ENCODE measurements at places on chromosomes 5 and 9.

GRCh38 chr9:105341434-105342146 lies 97.1 kb downstream of the SLC44A1 start:
- no peak for DNase-seq

DNA sequence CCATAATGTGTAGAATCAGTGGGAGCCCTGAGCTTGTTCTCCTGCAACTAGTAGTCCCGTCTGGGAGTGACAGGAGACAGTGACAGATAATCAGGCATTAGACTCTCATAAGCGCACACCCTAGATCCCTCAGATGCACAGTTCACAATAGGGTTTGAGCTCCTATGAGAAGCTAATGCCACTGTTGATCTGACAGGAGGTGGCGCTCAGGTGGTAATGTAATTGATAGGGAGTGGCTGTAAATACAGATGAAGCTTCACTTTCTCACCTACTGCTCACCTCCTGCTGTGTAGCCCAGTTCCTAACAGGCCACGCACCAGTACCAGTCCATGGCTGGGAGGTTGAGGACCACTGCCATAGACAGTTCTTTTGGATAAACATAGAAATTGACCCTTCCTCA lies 188.7 kb downstream of the ROR2 start:
- no peak for DNase-seq

DNA sequence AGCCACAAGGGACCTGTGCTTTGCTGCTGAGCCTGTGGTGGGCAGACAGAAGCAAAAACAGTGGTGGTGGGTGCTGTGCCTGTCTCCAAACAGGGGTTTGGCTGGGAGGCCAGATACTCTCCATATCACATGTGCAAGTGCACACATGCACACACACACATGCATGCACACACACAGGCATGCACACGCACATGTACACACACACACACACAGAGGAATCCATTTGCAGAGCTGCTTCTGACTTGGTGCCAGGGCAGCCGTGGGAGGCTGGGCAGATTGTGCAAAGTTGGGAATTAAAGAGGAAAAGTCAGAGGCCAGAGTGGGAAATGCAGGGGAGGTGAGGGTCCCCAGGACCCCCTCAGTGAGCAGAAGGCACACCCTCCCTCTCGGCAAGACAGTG lies 71.3 kb downstream of the NTNG2 start:
- no peak for DNase-seq

- no peak for DNase-seq
These were observed 162.2 kb downstream of the GLIS3 start for GRCh38 chr9:4137681-4138099.

GRCh38 chr5:5492087-5492933 lies 69.8 kb downstream of the ICE1 start:
- no peak for DNase-seq

- no peak for DNase-seq
These were observed 11.7 kb downstream of the TIMD4 start for GRCh38 chr5:156951359-156951758.

DNA sequence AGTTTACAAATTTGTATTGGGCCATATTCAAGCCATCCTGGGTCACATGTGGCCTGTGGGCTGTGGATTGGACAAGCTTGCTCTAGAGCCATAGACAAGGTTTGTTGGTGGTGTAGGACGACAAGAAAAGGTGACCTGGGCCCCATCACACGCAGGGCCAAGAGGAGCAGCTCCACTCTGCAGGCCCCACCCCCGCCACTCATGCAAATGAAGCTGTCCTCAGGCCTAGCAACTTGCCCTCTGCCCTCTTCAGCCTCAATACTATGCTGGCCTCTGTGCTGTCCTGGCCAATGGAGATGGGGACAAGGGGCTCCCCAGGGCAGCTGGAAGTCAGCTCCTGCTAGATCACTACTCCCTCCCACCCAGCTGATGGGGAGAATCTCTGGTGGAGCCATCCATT lies 55.2 kb upstream of the TMEM252 start:
- no peak for DNase-seq

- no peak for DNase-seq
These were observed 245.4 kb downstream of the MPDZ start for GRCh38 chr9:13033959-13034693.

DNA sequence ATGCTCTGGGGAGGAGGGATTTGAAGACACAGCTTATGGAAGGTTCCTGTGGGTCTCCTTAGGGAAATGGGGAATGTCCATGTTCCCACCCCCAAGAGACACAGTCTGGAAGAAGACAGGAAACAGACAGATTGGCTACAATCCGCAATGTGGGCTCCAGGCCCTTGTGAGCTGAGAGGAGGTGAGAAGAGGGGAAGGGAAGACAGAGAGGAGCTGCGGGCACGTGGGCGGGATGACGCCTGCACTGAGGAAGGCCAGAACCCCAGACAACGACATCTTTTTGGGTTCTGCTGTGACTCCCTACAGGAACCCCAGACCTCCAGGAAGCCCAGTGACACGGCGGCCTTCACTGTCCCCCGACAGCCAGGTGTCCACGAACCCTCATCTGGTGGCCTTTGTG lies 29.9 kb upstream of the NKD2 start:
- no peak for DNase-seq

DNA sequence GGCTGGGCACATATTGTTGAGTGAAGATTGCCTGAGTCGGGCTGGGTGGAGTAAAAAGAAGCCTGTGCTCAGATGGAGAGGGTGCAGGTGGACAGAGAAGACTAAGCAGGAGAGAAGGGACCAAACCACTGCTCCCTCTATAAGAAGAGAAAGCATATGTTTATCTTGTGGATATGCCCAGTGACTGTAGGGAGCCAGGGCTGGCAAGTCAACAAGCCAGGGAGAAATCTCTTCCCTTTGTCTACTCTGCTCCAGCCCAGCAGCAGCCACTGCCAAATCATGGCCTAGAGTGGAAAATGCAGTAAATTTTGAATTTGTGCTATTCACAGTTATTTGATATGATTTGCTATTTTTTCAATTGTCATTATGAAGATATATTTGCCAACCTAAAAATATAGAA lies 33.2 kb upstream of the TRIM36 start:
- DNase-seq = no peak

DNA sequence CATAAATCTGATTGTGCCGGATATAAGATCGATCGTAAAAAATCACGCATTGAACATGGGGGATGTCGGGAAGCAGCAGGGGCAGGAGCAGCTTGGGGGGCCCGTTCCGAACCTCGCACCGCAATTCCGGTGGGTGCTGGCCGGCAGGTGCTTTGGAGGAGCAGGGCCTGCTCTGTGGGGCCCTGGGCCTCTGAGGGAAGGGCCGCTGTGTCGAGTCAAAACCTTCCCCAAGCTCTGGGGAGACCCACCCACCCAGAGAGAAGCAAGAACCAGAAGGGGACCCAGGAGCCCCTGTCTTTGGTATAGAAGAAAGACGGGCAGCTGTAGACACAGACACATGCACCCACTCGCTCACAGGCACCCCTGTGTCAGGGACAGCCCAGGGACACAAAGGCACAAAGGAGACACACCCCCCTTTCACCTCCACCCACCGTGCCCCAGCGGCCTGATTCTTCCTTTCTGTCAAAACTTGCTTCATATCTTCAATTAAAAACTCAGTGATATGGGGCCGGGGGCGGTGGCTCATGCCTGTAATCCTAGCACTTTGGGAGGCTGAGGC lies 49.4 kb upstream of the ZBTB43 start:
- no peak for DNase-seq

DNA sequence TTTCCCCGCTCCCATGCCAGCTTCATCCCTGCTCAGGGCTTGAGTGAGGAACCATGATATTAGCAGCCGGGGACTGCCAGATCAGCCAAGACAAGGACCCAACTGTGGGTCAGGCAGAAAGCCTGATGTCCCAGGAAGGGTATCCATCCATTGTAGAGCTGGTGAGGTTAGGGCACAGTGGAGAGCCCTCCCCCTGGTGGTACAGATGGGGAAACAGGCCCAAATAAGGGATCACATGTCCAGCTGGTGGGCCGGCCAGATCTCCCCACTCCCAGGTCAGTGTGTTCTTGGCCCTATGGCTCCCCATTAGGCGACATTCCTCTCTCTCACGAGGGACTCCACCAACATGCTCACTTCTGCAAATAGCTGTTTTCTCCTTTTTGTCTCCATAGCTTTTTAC lies 9.0 kb downstream of the CDX1 start:
- DNase-seq = no peak

- DNase-seq = no peak
These were observed 117.0 kb upstream of the GHR start for GRCh38 chr5:42306287-42306686.

DNA sequence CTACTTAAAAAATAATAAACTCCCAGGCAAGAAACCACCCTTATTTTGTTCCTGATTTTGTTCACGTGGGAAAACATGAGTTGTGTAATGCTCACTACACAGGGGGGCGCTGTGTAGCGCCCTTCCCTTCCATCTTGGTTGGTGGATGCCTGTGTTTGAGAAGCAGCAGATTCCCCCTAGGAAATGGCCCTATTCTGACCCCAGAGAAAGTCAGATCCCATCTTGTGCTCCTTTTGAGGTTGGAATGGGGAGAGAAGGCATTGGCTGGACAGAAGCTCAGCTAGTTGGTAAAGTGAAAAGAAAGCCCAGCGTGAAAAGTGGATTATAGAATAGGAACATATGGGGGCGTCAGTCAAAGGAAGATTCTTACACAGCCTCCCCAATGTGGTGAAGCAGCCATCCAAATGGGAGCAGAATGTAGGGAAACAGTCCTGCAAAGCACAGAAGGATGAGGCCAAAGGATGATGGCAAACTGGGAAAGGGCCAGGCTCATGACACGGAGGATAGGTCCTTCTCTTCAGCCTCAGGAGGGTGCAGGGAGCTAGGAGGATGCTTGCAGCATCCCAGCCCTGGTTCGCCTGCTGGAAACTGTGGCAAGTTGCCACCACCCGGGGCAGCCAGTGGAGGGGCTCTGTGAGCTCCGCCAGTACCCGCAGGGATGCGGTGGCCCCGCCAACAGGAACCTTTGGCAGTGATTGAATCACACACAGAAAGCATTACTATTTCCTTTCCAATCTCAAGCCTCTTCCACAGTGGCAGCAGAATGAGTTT lies 314.2 kb upstream of the DAP start:
- no peak for DNase-seq

DNA sequence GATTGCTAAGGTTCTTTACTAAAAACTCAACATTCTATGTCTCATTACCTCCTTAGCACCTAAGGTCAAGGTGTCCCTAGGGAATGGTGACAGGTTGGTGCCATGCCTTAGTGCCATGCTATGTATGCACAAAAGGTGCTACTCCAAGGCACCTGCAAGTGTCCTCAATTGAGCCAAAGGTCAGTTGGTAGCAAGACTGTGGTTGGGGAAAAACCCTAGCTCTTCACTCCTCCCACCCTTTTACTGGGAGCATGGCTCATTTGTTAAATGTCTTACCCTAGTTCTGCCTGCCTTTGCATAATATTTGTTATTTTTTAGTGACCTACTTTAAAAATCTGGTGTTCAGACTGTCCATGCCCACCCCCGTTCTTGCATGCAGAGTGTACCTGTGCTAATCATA lies 17.0 kb downstream of the ACO1 start:
- no peak for DNase-seq

GRCh38 chr9:79652598-79652997 lies 80.8 kb downstream of the TLE4 start:
- no peak for DNase-seq

DNA sequence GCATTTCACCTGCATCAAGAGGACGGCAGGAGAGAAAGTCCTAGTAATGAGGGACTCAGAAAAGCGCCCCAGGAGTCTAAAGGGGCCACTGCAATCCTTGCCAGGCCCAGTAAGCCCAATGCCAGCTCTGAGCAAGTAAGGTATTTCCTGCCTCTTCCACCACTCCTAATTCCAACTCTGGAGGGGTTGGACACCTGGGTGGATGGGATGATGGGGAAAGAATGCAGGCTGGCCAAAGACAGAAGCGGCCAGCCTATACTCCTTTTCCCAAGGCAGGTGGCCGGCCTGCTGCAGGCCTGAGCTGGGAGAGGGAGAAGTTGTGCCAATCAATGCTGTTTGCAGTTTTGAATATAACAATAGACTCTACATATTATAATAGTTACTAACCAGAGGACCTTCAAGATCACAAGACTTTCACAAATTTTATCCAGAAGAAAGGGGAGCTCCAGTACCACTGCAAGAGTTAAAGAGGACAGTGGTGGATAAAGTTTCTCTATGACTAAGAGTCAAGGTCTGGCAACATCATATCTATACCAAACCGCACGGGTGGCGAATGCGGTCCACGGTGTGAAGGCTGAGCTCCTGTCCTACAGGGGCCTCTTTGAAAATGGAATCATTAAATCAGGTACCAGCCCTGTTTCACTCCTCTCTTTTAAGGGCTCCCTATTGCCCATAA lies 115.0 kb upstream of the TBC1D2 start:
- no peak for DNase-seq

DNA sequence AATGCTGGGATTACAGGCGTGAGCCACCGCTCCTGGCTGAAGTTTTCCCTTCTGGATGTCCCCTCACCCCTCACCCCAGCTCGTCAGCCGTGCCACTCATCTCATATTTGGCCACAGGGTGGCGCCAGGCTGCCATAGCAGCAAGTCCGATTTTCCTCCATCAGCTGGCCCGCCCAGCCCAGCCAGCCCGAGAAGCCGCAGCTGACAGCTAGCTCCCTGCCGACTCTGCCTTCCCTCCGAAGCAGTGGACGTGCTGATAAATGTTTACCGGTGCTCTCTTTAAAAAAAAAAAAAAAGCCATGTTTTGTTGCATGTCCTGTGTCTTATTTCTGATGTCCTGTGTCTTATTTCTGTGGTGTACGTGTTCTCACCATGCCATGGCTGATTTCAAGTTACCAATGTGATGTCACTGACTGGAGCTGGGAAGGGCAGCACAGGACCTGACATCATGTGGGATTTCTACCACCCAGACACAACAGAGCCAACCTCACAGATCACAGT lies 58.3 kb downstream of the PFDN1 start:
- peak; percentile 48 for DNase-seq

- DNase-seq = no peak
These were observed 322.2 kb downstream of the CEMIP2 start for GRCh38 chr9:71446106-71446472.

DNA sequence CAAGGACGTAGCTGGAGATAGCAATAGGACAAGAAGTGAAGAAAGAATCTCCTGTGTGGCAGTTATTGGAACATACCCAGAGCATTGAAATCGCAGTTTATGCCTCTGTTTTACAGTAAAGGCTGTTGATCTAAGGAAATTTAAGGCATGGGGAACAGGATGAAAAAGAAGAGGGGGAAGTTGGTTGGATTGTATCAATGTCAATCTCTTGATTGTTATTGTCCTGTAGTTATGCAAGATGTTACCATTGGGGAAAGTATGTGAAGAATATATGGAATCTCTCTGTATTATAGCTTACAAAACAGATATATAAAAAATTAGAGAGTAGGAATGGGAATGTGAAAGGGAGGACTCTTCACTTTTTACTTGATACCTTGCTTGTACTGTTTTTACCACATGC lies 195.6 kb upstream of the NREP start:
- no peak for DNase-seq

DNA sequence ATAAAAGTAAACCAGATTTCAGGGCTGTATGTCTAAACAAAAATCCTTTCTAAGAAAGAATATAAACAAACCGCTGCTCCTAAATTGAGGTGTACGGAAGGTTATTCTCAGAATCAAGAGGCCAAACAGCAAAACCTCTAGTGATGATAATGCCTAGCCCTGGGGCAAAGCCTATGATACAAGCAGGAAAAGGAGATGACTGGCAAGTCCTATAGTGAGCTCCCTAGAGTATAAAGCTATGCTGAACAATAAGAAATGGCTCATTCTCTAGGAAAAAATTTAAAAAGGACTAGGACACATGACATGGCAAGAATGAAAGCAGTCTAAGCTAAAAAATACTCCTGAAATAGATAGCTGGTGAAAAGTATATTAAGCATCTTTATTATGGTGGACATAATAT lies 187.1 kb downstream of the BNC2 start:
- no peak for DNase-seq

Data from NK-92 treated with Interleukin-12 subunit alpha and Interleukin-12 subunit beta, amount 100 ng/mL, for 24 hours (cell line).